ENCODE measurements at places on chromosomes 6 and 20. TPM values are rescaled to one million over a fixed set of nuclear protein-coding genes. Genes with fewer than 3 reads are reported as not detected.

DNA sequence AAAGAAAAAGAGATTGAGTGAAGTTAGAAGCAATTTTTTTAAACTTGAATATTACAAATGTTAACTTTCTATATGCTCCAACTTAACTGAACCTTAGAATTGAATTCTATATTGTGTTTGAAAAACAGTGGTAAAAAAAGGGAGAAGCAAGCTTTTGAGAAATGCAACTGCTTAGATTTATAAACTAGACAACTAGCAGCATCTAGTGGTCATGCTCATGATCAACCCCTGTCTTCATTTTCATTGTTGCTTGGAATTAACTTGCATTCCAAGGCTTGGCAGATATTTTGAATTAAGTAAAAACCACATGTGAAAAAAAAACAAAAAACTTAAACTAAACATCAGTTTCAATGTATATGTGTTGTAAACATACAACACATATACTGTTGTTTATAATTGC lies 113.1 kb downstream of the C6orf58 start:
- no peak for DNase-seq

DNA sequence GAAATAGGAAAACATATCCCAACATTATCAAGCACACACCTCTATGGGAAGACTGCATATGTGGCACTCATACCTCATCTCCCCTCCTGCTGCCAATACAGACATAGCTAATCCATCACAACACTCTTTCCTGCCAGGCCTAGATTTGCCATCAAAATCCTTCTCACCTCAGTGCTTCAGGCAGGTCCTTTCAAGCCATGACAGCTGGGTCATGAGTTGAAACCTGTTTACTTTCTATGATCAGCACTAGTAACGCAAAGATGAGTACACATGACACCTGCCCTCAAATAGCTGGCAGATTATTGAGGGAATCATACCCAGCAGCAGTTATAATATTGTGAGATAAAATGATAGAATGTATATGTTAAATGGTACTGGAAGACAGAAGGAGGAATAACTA lies 183.1 kb downstream of the AIG1 start:
- DNase-seq, result no peak

GRCh38 chr6:33591424-33592032 lies 11.5 kb upstream of the BAK1 start:
- no peak for DNase-seq

GRCh38 chr6:15882915-15883314 lies 220.1 kb upstream of the DTNBP1 start:
- peak; percentile 7 for DNase-seq

- DNase-seq, result no peak
Measured at GRCh38 chr6:156807795-156808194, 30.6 kb downstream of the ARID1B start.

DNA sequence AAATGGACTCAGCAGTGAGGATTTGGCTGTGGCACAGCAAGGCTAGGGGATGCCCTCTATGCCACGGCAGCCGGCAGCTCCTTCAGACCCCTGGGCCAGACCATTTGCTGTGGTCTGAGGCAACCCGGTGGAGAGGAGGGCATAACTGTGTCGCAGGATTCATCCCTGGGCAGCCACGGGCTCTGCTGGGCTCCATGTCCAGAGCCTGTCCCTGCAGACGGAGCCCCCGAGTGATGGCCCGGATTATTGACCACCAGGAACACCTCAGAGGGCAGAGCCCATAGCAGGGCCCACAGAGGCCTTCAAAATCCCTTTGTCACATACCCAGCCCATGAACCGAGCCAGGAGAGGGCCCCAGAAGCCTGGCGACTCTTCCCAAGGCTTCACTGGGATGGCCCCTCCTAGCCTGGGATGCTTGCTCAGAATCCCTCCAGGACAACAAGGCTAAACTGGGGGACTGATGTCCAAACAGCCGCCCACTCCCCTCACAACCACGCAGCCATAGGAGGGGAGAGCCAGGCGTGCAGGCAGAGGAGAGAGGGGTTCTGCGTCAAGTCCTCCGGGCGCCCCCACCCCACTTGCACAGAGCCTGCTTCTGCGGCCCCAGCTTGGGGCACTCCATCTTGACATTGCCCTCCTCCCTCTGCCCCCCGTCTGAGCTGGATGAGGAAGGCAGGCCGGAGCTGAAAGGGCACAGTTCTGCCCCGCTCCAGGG lies 68.2 kb upstream of the AFDN start:
- DNase-seq, result no peak

- DNase-seq, result no peak
Measured at GRCh38 chr6:112234601-112235000, 19.8 kb downstream of the LAMA4 start.

Gene SMOC2
- total RNA-seq, result 9.0 TPM

- DNase-seq, result no peak
Measured at GRCh38 chr6:160950507-160950906, 41.1 kb upstream of the MAP3K4 start.
